ENCODE measurements at places on chromosomes 16 and 17. TPM values are rescaled to one million over a fixed set of nuclear protein-coding genes. Genes with fewer than 3 reads are reported as not detected.

DNA sequence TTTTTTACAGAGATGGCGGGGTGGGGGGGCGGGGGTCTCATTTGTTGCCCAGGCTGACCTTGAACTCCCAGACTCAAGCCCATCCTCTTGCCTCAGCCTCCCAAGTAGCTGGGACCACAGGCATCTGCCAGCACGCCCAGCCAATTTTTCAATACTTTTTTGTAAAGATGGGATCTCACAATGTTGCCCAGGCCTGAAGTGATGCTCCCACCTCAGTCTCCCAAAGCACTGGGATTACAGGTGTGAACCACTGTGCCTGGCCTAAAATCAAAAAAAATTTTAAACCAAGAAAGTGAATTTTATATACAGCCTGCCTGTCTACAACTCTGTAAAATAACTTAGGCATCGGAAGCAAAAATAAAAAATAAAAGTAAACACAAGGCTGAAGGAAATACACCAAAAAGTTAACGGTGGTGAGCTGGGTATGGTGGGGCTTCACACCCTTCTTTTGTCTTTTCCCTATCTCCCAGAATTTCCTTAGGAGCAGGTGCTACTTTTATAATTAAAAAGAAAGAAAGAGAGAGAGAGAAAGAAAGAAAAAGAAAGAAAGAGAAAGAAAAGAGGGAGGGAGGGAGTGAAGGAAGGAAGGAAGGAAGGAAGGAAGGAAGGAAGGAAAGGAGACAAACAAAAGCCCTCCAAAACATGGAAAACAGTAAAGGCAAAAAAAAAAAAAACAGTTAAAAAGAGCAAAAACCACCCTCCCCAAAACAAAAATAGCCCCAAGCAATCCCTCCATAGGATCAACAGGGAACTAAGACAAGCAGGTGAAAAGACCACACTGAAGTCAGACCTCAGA is 51.4 kb downstream of the TBC1D16 start:
- H3K27ac ChIP-seq, result no peak overlapping the region
- DNase-seq, result no peak
- no peak overlapping the region for H3K4me3 ChIP-seq
- H3K27me3 ChIP-seq, result no peaks in the 10 kb centered on the region
- no peaks in the 10 kb centered on the region for H3K4me1 ChIP-seq

- H3K27me3 ChIP-seq, result no peaks in the 10 kb centered on the region
- no peak overlapping the region for H3K4me3 ChIP-seq
Measured at GRCh38 chr16:16925432-16925831, 545.3 kb downstream of the XYLT1 start.

GRCh38 chr16:17343028-17343427 is 127.7 kb downstream of the XYLT1 start:
- H3K4me1 ChIP-seq, result peaks cover 69% of the 10 kb centered on the region
- H3K27me3 ChIP-seq, result no peaks in the 10 kb centered on the region
- no peak overlapping the region for H3K27ac ChIP-seq
- H3K36me3 ChIP-seq, result no peaks in the 10 kb centered on the region

- no peak overlapping the region for H3K4me3 ChIP-seq
- H3K27me3 ChIP-seq, result no peaks in the 10 kb centered on the region
- DNase-seq, result no peak
- H3K36me3 ChIP-seq, result no peaks in the 10 kb centered on the region
- H3K27ac ChIP-seq, result no peak overlapping the region
Measured at GRCh38 chr16:85419503-85420408, 193.4 kb upstream of the GSE1 start.

CFAP97D1 gene
- not detected for total RNA-seq

ST6GALNAC2 gene
- total RNA-seq, result 0.83 TPM

CD300LG gene
- total RNA-seq, result not detected

ACE gene
- total RNA-seq, result 4.7 TPM

CCL7 gene
- total RNA-seq, result not detected

Measured in CD8-positive, alpha-beta memory T cell (primary cell).